GF-D8 (cell line): ENCODE measurements at places on chromosomes 3 and 15.

DNA sequence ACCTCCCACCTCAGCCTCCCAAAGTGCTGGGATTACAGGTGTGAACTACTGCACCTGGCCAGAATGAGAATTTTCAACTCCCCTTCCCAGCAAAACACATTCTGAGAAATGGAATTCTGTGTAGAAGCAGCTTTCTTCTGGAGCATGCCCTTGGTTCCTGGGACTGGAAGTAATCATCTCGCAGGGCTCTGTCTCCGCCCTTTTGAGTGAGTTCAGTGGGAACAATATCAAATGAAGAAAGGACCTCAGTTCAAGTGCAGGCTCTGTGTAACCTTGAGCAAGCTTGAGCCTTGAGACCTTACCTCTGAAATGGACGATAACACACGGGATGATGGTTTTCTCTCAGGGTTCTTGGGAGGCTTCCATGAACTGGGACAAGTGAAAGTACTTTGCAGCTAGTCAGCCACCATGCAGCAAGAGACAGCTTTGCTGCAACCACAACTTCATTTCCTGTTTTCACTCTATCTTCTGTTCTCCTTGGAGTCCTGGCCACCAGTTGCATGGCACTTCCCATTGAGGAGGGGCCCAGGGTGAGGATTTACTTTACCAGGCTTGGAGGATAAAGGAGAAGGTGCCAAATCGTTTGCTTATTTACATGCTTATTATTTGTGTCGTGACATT lies 35.7 kb upstream of the IGF1R start:
- DNase-seq: no peak

- no peak for DNase-seq
These were observed 32.2 kb downstream of the CRTAP start for GRCh38 chr3:33145901-33146580.

DNA sequence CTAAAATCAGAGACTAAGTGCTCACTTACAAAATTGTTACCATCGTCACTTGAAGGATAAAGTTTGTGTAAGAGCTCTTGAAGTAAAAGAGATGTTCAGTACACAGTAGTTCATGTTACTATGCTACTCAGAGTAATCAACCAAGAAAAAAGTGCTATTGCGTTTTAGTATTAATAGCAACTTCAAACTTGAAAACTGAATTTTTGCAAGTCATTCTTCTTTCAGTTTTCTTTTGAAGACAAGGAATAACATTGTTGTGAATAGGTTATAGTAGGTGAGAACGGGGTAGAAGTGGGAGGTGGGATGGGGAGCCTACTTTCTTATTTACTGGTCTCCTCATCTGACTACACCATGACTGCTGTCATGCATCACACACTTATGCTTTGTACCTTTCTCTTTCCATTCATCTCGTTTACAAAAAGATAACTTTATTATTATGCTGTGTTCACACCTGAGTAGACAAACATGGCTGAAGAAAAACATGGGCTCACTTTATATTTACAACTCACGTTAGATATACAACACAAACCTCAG lies 39.3 kb upstream of the P3H2 start:
- no peak for DNase-seq

GRCh38 chr3:177411201-177411600 lies 213.9 kb upstream of the TBL1XR1 start:
- no peak for DNase-seq

DNA sequence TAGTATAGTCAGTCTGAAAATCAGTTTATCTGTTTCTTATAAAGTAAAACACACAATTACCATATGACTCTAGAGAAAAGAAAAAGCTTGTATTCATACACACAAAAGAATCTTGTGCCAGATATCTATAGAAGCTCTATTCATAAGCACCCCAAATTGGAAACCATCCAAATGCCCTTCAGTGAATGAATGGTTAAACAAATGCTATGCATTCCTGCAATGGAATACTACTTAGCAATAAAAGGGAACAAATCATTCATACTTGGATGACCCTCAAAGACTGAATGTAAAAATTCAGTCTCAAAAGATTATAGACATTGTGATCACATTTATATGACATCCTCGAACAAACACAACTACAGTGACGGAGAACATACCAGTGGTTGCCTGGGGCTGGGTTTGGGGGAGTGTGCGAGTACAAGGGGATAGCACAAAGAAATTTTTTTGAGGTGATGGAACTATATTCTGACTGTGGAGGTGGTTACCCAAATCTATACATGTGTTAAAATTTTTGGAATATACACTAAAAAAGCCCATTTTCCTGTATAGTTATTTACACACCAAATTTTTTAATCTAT lies 680.6 kb downstream of the NTRK3 start:
- DNase-seq: no peak

DNA sequence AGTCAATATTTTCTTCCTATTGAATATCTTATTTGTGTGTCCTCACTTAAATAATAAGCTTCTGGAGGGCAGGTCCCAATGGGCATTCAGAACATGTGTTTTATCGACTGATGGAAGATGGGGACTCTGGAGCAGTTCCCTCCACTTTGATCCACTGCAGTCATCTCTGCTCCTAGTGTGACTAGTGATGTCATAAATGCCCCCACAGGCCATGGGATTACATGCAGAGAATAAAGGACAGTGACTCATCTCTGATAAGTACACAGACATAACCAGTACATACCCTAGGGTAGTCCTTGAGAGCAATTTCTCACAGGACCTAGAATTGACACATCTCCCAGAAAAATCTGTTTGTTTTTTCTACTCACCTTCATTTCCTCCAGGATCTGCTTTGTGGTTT lies 49.4 kb upstream of the FMN1 start:
- no peak for DNase-seq

DNA sequence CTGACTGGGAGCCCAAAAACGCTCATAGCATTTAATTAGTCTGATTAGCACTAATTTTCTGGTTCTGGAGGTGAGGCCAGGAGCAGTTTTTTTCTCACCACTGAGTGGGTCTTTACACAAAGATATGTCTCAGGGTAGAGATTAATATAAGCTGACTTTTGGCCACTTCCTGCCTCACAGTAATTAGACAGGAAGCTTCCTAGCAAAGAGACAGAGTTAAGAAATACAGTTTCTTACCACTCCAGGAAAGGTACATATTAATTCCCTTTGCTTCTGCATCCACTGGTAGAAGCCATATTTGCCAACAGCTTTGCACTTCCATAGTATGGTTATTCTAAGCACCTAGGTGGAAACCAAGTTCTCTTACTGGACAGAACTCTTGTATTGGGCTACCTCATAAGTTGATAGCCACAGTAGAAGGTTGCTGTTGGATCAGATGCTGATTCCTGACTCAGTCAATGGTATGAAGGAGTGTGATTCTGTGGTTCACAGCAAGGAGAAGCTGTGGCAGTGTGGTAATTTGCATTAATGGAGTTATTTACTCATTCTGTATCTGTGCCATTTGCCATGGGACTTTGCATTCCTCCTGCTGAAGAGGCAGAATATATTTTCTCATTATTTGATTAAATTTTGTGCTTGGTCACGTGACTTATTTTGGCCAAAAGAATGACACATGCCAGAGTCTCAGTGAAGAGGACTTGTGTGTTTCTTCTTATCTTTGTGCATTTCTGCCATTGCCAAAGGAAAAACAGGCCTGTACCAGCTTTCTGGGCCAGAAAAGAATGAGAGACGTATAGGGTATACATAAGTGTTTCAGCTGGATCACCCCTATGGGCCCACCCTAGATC lies 17.5 kb upstream of the ZBTB20 start:
- DNase-seq: no peak

- DNase-seq: no peak
These were observed 61.8 kb downstream of the GAP43 start for GRCh38 chr3:115685097-115685496.

DNA sequence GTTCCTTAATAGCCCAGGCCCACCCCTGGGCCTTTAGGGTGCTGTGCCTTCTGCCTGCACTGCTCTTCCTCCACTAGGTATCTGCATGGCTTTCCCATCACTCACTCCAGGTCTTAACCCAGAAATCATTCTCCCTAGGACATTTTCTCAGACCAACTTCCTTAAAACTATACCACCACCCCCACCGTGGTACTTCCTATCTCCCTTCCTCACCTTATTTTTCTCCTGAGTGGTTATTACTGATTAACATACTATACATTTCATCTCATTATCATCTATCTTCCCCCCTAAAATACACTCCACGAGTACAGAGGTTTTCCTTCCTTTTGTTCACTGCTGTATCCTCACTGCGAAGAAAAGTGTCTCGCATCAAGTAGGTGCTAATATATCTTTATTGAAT lies 115.2 kb downstream of the ANO10 start:
- no peak for DNase-seq

DNA sequence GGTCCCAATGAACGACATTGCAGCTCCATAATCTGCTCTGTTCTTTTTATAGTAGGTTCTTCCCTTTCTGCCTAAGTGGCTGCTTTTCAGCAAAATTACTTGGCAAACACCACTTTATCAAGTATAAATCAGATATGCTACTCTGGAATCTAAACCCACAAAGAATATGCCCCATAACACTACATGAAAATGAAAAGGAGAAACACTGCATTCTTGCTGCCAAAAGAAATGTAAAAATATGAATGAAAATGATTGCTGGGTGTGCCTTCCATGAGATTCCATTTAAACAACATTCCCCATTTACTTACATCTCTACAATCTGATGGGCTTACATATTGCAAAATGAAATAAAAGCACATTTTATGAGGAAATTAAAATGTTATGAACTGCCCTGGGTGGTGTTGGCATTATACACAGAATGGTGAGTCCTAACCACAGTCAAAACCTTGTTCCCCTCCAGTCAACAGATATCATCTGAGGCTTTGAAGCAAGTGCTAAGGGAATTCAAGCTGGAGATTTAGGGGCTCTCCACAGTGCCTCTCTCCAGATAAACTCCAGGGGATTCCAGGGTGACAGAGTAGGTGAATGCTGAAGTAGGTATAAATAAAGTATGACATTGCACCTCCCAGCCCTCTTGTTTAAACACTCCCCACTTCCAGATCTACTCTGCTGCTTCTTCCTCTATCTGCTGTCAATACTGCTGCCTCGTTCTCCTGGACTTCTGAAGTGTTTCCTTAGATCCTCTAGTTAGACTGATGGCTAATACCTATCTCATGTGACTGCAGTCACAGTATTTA lies 136.5 kb downstream of the RORA start:
- DNase-seq: no peak

DNA sequence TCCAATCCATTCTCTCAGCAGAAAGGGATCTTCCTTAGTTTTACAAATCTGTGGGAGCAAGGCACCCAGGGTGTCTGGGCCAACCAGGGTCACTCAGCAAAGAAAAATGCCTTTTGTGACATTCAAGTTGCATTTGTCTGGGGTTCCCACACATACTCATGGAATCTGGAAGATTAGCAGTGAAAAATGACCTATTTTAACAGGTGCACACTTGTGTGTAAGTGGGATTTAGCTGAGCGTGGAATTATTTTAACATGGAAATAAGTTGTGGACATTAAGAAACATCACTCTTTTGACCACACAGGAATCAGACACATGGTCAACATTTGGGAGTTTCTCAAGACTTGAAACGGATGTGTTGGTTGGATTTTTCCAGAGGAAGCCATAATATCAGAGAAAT lies 234.9 kb downstream of the OPA1 start:
- DNase-seq: no peak

DNA sequence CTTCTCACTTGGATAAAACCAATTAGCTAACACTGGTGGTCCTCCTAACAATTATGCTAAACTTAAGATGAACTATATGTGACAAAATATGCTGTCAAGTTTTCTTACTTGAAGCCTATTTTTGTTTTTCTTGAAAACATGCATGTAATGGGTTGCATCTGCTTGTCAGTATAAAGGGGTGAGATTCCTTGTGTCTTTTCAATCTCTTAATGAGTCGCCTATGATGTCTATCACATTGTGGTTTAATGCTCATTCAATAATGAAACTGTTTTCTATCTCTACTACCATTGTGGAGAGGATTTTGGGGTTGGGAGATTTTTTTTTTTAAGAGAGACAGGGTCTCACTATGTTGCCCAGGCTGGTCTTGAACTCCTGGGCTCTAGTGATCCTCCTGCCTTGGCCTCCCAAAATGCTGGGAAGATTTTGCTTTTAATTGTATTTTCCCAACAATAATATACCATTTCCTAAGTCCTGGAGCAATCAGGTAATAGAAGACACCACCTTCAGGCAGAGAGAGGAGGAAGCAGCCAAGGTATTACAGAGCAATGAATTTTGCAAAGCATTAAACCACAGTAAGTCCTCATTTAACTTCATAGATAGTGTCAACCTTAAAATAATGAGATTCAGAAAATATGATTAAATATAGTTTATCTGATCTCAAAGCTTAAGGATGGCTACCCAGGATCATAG lies 17.4 kb upstream of the TRMT10C start:
- no peak for DNase-seq
